NK-92 treated with Interleukin-12 subunit alpha and Interleukin-12 subunit beta, amount 100 ng/mL, for 24 hours (cell line): ENCODE measurements at places on chromosomes 3 and 15.

- DNase-seq, result no peak
Measured at GRCh38 chr3:99509224-99509623, 129.2 kb upstream of the COL8A1 start.

- no peak for DNase-seq
Measured at GRCh38 chr15:48537271-48538113, 108.0 kb downstream of the FBN1 start.

DNA sequence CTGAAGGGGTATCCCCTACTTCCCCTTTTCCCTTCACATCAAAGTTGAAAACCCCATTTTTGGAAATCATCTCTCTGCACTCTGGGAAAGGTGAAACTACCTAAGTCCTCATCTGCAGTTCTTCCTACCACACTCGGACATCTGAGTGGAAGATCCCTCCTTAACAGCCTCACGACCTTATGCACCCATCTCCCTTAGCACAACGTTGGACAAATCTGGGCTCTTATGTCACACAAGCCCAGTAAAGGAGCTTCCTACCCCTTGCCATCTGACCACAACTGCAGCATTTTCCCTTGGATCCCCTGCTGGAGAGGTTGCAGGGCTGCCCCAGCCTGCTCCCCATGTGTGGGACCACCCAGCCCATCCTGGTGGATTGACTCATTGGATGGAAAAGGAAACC, 252.1 kb upstream of the ST8SIA2 start:
- no peak for DNase-seq

DNA sequence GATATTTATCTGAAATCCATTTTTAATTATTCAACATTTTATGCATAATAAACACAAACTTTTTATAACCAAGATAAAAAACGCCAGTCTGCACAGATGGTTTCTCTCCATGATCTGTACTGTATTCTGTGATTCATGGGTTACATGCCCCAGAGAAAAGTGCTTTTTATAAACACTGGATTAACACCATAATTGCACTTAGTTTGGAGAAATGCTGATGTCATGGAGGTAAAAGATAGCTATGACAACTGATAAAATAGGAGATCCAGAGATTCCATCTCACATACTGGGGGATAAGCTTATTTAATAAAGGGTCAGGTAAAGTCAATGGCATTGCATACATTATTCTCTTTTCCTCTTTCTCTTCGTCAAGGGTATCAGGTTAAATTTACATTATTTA, 1460.4 kb upstream of the ALCAM start:
- no peak for DNase-seq

DNA sequence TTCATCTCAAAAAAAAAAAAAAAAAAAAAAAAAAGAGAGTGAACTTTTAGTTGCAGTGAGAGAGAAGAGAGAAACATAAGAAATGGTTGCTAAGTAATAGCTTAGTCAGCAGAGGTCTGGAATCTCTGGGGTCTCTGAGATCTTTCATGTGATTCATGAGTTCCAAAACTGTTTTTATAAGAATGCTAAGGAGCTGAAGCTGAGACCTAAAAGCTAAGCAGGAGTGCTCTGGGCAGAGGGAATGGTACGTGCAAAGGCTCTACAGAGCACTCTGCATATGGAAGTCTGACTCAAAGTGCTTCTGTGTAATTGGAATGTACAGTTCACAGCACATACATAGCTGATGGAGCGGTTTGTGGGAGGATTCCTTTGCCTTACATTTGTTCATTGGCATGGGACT, 66.3 kb upstream of the LRIG1 start:
- DNase-seq, result no peak

GRCh38 chr3:131711114-131711768, 208.5 kb upstream of the MRPL3 start:
- no peak for DNase-seq

DNA sequence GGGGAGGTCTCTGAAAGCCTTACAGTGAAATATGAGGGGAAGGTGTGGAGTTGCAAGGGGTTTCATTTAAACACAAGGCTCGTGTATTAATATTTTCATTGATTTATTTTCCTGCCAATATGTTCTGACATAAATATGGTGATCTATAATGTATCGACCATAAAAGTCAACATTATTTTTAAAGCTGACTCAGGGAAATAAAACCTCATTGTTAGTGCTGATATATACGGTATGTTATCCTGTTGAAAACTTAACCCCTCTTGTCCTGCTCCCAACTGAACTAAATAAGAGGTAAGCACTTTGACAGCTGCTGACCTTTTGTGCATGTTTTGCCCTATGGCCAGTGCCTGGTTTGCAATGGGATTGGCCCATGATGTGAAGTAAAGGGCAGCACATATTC, 47.9 kb downstream of the MFSD1 start:
- no peak for DNase-seq

GRCh38 chr3:187954873-187955586, 198.9 kb upstream of the LPP start:
- peak; percentile 29 for DNase-seq

GRCh38 chr3:11724615-11725339, 81.1 kb upstream of the VGLL4 start:
- no peak for DNase-seq
